ENCODE measurements at places on chromosomes 11 and 22.

DNA sequence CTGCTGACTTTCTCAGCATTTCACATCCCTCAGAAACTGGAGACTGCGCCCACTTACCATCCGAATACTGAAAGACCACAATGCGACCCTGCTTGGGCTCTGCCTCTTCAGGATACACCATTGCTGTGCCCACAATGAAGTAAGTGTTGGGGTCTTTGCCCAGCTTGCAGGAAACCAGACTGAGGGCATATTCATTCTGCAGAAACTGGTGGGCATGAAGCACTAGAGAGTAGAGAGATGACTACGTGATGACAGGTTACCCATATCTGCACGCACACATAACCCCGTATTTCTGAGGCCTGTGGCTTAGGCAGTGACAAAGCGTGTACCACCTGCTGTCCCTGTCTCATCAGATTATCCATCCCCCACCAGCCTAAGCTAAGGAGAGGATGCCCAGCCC lies 14.6 kb upstream of the VWCE start:
- no peak for DNase-seq

DNA sequence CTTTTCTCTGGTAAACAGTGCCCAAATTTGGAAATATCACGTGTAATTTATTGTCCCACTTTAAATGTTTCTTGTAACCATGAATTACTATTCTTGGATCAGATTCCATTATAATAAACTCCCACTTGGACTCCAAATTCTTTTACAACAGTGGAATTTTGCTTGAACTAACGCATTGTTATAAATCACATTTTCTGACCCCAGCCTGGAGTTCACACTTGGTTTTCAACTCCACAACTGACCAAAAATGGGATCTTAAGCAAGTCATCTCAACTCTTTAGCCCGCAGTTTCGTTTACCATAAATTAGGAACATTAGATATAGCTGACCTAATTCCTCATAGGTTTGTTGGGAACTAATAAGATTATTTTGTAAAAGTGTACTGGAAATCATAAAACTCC lies 336.8 kb upstream of the NCAM1 start:
- no peak for DNase-seq

DNA sequence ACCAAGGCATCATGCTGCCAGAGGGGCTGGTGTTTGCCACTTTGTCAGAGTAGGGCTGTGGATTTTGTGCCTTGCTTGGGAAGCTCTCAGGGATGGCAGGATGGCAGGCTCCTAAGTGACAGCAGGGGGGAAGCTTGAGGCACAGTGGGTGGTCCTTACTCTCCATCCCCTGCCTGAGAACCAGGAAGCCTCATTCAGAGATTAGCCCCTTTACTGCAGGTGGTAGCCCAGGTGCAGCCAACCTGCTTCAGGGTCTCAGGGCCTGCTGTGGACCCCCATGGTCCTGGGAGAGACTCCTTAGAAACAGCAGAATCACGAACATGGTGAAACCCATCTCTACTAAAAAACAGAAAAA lies 8.9 kb upstream of the ST3GAL4 start:
- no peak for DNase-seq

DNA sequence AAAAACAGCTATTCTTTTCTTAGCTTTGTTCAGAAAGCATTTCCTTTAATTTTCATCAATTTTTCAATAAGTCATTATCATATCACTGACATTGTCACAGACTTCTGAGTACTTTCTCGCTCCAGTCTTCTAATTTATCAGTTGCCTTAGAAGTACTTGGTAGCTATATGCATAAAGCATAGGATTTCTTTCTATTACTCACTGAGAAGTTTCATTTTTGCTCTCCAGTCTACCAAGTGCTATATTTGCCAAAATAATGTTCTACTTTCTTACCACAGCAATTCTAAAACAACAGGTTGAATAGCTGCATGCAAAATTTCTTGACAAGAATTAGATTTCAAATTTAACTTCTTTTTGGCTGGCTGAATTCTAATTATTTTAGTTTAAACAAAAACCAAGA lies 116.3 kb downstream of the STK33 start:
- no peak for DNase-seq

- no peak for DNase-seq
Measured at GRCh38 chr11:107508201-107508857, 50.7 kb upstream of the CWF19L2 start.

DNA sequence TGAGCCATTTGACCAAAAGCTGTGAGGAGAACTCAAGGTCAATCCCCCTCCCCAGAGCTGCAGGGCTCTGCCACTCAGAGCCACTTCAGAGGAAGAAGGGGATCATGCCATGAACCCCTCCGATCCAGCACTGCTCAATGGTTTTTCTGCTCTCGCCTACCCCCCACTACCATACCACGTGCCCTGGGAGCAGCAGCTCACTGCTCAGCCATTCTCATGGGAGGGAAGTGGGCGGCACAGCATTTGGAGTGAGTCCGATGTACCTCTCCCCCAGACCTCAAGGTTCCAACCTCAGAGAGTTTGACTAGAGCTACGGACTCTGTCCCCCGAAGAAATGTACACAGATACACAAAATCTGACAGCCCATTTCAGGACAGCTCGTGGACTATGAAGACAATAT lies 34.5 kb downstream of the AP1B1 start:
- no peak for DNase-seq

- DNase-seq = no peak
Measured at GRCh38 chr11:108622341-108622740, 28.8 kb upstream of the EXPH5 start.

GRCh38 chr11:122019908-122020694 lies 95.9 kb downstream of the BLID start:
- no peak for DNase-seq

DNA sequence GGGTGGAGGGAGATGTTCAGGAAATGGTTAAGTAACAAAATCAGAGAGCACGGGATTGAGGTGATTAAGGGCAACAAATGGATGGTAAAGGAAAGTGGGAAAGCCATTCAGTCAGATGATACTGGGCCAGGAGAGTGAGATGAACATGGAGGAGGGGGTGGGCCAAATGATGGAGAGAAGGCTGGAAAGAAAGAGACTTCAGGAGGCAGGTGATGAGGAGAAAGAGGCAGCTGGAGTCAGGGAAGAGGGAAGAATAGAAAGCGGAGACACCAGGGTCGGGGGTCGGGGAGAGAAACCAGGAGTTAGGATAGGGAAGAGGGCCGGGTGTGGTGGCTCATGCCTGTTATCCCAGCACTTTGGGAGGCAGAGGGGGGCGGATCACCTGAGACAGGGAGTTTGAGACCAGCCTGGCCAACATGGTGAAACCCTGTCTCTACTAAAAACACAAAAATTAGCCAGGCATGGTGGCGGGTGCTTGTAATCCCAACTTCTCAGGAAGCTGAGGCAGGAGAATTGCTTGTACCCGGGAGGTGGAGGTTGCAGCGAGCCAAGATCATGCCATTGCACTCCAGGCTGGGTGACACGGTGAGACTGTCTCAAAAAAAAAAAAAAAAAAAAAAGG lies 4.7 kb upstream of the KDM2A start:
- no peak for DNase-seq

GRCh38 chr22:49015993-49016908 lies 811.4 kb downstream of the BRD1 start:
- no peak for DNase-seq

DNA sequence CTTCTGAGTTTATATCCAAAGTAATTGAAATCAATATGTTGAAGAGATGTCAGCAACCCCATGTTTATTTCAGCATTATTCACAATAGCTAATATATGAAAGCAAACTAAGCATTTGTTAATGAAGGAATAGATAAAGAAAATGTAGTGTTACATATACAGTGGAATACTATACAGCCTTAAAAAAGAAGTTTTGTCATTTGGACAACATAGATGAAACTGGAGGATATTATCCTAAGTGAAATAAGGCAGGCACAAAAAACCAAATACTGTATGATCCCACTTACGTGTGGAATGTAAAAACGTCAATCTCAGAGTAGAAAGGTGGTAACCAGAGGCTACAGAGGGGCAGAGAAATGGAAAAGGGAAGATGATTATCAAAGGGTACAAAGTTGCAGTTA lies 10.2 kb downstream of the MRGPRX2 start:
- DNase-seq = no peak

DNA sequence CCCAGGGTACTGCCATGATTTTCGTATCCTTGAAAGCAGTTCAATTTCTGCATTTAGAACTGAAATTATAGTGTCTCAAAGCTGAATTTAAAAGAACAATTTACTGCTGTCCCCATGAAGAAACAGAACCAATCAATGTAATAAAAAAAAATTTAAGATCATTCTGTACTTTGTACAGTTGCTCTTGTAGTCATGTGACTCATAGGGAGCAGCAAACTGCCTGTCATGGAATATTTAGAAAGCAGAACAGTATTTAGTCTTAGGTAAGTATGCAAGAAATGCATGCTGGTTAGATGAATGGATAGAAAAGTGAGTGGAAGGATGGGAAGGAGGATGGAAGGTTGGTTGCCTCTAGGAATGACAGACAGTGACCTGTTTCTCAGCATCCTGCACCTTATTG lies 450.9 kb downstream of the RAB38 start:
- no peak for DNase-seq

Measured in CD4-positive, alpha-beta T cell treated with Interleukin-15 for 4 hours (primary cell).